ENCODE measurements at places on chromosomes 13 and 19. TPM values are rescaled to one million over a fixed set of nuclear protein-coding genes. Genes with fewer than 3 reads are reported as not detected.

DNA sequence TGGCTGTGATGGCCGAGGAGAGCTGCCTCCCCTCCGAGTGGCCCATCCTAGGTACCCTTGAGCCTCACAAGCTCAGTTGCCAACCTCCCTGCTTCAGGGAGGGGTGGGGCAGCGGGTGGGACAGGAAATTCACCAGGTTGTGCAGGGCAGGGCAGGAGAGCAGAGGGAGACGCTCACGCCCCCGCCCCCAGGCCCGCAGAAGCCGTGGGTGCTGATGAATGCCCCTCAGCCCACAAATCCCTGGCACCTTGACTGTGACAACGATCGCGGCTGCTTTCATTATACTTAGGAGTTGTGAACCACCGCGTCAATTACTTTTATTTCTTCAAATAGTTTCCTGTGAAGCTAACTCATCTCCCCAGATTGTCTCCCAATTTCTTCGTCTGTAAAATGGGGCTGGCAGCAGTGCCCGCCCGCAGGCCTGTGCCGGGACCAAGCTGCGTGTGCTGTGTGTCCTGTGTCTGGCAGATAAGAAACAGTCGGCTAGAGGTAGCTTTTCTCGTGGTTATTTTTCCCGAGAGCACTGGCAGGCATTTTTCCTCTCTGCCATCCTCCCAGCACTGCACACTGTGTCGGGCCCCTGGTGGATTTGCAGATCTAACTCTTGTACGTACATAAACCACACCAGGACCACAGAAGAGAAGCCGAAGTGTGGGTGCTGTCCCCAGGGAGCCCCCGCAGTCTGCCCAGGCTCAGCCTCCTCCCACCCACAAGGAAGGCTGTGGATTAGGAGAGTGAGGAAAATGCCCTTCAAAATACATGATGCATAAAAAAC lies 7.9 kb upstream of the RASA3 start:
- H3K27ac ChIP-seq: no peak overlapping the region
- H3K4me1 ChIP-seq: no peaks in the 10 kb centered on the region
- H3K36me3 ChIP-seq: no peaks in the 10 kb centered on the region
- H3K27me3 ChIP-seq: no peaks in the 10 kb centered on the region
- DNase-seq: no peak

GRCh38 chr13:37495046-37495445 lies 103.5 kb downstream of the POSTN start:
- H3K36me3 ChIP-seq: no peaks in the 10 kb centered on the region
- no peaks in the 10 kb centered on the region for H3K27me3 ChIP-seq
- DNase-seq: peak; percentile 53
- H3K4me1 ChIP-seq: no peaks in the 10 kb centered on the region
- no peak overlapping the region for H3K4me3 ChIP-seq

Gene STX10
- 74.6 TPM for total RNA-seq

GRCh38 chr13:75425216-75426009 lies 56.6 kb downstream of the TBC1D4 start:
- no peak overlapping the region for H3K4me3 ChIP-seq
- H3K27me3 ChIP-seq: no peaks in the 10 kb centered on the region
- peaks cover 16% of the 10 kb centered on the region for H3K4me1 ChIP-seq
- DNase-seq: no peak
- peak overlapping the region; percentile 78 for H3K27ac ChIP-seq

Gene URAD
- 1.3 TPM for total RNA-seq

- no peaks in the 10 kb centered on the region for H3K27me3 ChIP-seq
- no peak for DNase-seq
- no peaks in the 10 kb centered on the region for H3K4me1 ChIP-seq
- peak overlapping the region; percentile 84 for H3K27ac ChIP-seq
- peak overlapping the region; percentile 74 for H3K4me3 ChIP-seq
These were observed 319 bp downstream of the FRY start for GRCh38 chr13:32031815-32032370.

Gene LIM2
- total RNA-seq: not detected

Gene DHPS
- total RNA-seq: 117 TPM

DNA sequence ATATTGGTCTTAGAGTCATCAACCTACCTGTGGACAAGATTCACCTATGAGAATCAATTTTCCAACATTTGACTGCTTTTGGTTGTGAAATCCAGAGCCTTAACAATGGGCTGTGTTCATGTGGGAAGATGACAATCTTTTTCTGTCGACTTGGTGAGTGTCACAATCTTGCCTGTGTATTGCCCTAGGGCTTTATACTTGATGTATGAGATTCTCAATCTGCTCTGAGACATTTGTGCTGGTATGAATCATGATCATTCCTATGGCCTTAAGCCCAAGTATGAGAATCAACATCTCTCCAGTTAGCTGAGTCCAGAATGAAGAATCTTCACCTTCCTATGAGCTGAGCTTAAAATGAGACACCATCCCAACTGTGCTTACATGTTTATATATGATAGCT lies 68.7 kb downstream of the ZNF726 start:
- H3K27me3 ChIP-seq: no peaks in the 10 kb centered on the region
- H3K36me3 ChIP-seq: no peaks in the 10 kb centered on the region
- no peaks in the 10 kb centered on the region for H3K4me1 ChIP-seq
- no peak overlapping the region for H3K27ac ChIP-seq

DNA sequence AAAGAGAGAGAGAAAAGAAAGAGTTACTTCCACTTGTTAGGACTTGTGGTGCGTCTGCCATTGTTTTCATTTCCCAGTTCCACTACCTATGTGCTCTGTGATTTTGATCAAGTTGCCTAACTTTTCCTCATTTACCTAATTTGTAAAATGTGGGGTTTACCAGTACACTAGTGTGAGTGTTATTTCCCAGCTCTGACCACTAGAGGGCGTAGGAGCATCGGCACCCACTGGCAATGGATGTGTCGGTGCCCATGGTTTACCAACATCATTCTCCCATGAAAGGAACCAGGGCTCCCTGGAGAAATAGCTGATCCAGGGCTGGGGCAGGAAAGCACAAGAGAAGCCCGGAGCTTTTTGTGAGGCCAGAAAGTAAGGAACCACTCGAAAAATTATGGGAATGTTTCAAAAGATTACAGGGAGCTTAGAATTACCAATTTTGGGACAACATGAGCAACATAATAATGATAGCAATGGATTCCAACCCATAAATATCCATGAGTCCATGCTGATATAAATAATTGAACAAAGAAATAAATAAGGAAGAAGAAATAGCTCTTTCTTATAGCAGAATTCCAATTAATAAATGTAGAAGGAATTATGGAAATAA lies 15.1 kb upstream of the CEACAM4 start:
- DNase-seq: no peak
- no peaks in the 10 kb centered on the region for H3K4me1 ChIP-seq
- no peaks in the 10 kb centered on the region for H3K36me3 ChIP-seq
- H3K27me3 ChIP-seq: peaks cover 19% of the 10 kb centered on the region

GRCh38 chr13:110014719-110015118 lies 228.3 kb upstream of the IRS2 start:
- no peak overlapping the region for H3K4me3 ChIP-seq
- no peak overlapping the region for H3K27ac ChIP-seq
- H3K27me3 ChIP-seq: no peaks in the 10 kb centered on the region
- H3K36me3 ChIP-seq: no peaks in the 10 kb centered on the region
- no peaks in the 10 kb centered on the region for H3K4me1 ChIP-seq

DNA sequence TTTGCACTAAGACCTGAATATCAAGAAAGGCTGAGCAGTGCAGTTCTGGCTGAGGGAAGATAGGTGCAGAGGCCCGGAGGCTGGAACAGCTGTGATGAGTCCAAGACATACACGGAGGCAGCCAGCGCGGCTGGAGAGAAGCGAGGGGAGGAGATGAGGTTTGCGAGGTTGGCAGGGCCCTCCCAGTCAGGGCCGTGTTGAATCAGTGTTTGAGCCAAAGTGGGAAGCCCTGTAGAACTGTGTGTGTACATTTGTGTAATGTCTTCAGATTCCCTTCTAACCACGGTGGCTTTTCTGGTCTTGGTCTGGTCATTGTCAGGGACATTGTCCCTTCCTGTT lies 34.9 kb downstream of the PAK4 start:
- no peaks in the 10 kb centered on the region for H3K36me3 ChIP-seq
- peak overlapping the region; percentile 95 for H3K27ac ChIP-seq
- H3K4me1 ChIP-seq: peaks cover 35% of the 10 kb centered on the region
- H3K4me3 ChIP-seq: no peak overlapping the region
- DNase-seq: peak; percentile 84

Gene ZNF599
- total RNA-seq: 5.6 TPM

Gene ZNF835
- 3.6 TPM for total RNA-seq

DNA sequence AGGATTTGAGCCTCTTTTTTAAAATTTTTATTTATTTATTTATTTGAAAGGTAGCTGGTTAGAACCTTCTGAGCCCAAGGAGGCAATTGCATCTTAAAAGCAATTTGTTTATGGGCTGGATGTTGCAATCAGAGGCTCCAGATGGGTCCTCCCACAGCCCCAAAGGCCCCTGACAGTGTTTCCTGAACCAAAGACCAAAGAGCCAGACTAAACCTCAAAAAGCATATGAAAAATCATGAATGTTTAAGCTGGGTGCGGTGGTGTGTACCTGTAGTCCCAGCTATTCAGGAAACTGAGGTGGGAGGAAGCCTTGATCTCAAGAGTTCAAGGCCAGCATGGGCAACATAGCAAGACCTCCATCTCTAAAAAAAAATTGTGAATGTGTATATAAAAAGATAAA lies 67.8 kb upstream of the RGCC start:
- no peak overlapping the region for H3K27ac ChIP-seq
- H3K27me3 ChIP-seq: no peaks in the 10 kb centered on the region
- no peak overlapping the region for H3K4me3 ChIP-seq
- no peaks in the 10 kb centered on the region for H3K4me1 ChIP-seq

Gene PLK5
- not detected for total RNA-seq
